Cardiac muscle cell (in vitro differentiated cells and primary cell): ENCODE measurements at places on chromosomes 1 and 21. TPM values are rescaled to one million over a fixed set of nuclear protein-coding genes. Genes with fewer than 3 reads are reported as not detected.

GRCh38 chr1:226388131-226388530 lies 19.8 kb downstream of the PARP1 start:
- no peaks in the 10 kb centered on the region for H3K27me3 ChIP-seq
- H3K36me3 ChIP-seq: peaks cover 81% of the 10 kb centered on the region
- H3K27ac ChIP-seq: no peak overlapping the region
- H3K4me3 ChIP-seq: no peak overlapping the region
- H3K4me1 ChIP-seq: no peaks in the 10 kb centered on the region

OR2W3 gene
- 0.70 and 0.86 TPM in 2 replicates for total RNA-seq

- no peak overlapping the region for H3K4me3 ChIP-seq
- H3K36me3 ChIP-seq: peaks cover 44% of the 10 kb centered on the region
- peak overlapping the region; percentile 39 for H3K27ac ChIP-seq
- DNase-seq: no peak
- peaks cover 18% of the 10 kb centered on the region for H3K4me1 ChIP-seq
These were observed 7.5 kb downstream of the HMGN1 start for GRCh38 chr21:39341249-39341923.

DNA sequence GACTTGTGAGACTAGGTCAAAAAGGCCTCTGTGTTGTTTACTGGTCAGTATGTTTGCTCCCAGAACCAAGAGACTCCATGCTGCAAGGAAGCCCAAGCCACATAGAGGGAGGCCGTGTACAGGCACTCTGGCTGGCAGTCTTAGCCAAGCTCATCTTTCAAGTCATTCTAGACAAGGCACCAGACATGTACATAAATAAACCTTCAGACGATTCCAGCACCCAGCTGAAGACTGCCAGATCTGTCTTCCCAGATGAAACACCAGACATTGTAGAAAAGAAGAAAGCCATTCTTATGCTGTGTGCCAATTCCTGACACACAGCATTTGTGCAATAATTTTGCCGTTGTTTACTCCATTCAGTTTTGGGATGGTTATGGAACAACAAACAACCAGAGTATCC lies 595.5 kb downstream of the KIF26B start:
- no peak overlapping the region for H3K27ac ChIP-seq
- no peak overlapping the region for H3K4me3 ChIP-seq
- no peaks in the 10 kb centered on the region for H3K27me3 ChIP-seq
- no peaks in the 10 kb centered on the region for H3K36me3 ChIP-seq
- DNase-seq: no peak
- peaks cover 20% of the 10 kb centered on the region for H3K4me1 ChIP-seq

SNX7 gene
- 16.9 and 20.6 TPM in 2 replicates for total RNA-seq

PRDM16 gene
- total RNA-seq: 27.6 and 55.8 TPM in 2 replicates

GRCh38 chr1:177744906-177745305 lies 225.0 kb downstream of the SEC16B start:
- H3K27ac ChIP-seq: no peak overlapping the region
- DNase-seq: no peak
- no peaks in the 10 kb centered on the region for H3K36me3 ChIP-seq
- no peaks in the 10 kb centered on the region for H3K27me3 ChIP-seq
- no peaks in the 10 kb centered on the region for H3K4me1 ChIP-seq

GRCh38 chr1:157574836-157575235 lies 22.5 kb upstream of the FCRL5 start:
- DNase-seq: no peak
- H3K27me3 ChIP-seq: no peaks in the 10 kb centered on the region
- no peak overlapping the region for H3K27ac ChIP-seq
- no peak overlapping the region for H3K4me3 ChIP-seq
- H3K36me3 ChIP-seq: no peaks in the 10 kb centered on the region
- no peaks in the 10 kb centered on the region for H3K4me1 ChIP-seq

GRCh38 chr1:1325288-1326074 lies 879 bp downstream of the CPTP start:
- H3K27ac ChIP-seq: peak overlapping the region; percentile 69
- no peak for DNase-seq
- H3K36me3 ChIP-seq: peaks cover 3% of the 10 kb centered on the region
- peaks cover 9% of the 10 kb centered on the region for H3K4me1 ChIP-seq
- H3K27me3 ChIP-seq: no peaks in the 10 kb centered on the region
- H3K4me3 ChIP-seq: peak overlapping the region; percentile 98

- H3K36me3 ChIP-seq: no peaks in the 10 kb centered on the region
- no peaks in the 10 kb centered on the region for H3K27me3 ChIP-seq
- no peak for DNase-seq
- no peak overlapping the region for H3K27ac ChIP-seq
- H3K4me3 ChIP-seq: no peak overlapping the region
These were observed 48.6 kb downstream of the TMPRSS15 start for GRCh38 chr21:18354947-18355346.

- no peak overlapping the region for H3K27ac ChIP-seq
- no peaks in the 10 kb centered on the region for H3K27me3 ChIP-seq
- H3K36me3 ChIP-seq: no peaks in the 10 kb centered on the region
- no peak overlapping the region for H3K4me3 ChIP-seq
These were observed 140.3 kb downstream of the PLXNA2 start for GRCh38 chr1:208103597-208104513.

GRCh38 chr1:185279571-185279970 lies 37.5 kb downstream of the IVNS1ABP start:
- no peak overlapping the region for H3K27ac ChIP-seq
- peak; percentile 8 for DNase-seq
- peaks cover 6% of the 10 kb centered on the region for H3K4me1 ChIP-seq
- no peak overlapping the region for H3K4me3 ChIP-seq

- no peak overlapping the region for H3K4me3 ChIP-seq
- H3K4me1 ChIP-seq: no peaks in the 10 kb centered on the region
- H3K27me3 ChIP-seq: no peaks in the 10 kb centered on the region
- H3K36me3 ChIP-seq: no peaks in the 10 kb centered on the region
- H3K27ac ChIP-seq: no peak overlapping the region
These were observed 18.0 kb upstream of the RABGGTB start for GRCh38 chr1:75768016-75768415.

MTARC2 gene
- total RNA-seq: 36.4 and 38.1 TPM in 2 replicates

CD5L gene
- total RNA-seq: not detected in 2 replicates

EGLN1 gene
- 67.6 and 81.8 TPM in 2 replicates for total RNA-seq

CFAP107 gene
- not detected in 2 replicates for total RNA-seq

- DNase-seq: no peak
- H3K4me3 ChIP-seq: no peak overlapping the region
These were observed 175.0 kb downstream of the VAV3 start for GRCh38 chr1:107789817-107790524.
